ENCODE measurements at places on chromosomes 3 and 15.

DNA sequence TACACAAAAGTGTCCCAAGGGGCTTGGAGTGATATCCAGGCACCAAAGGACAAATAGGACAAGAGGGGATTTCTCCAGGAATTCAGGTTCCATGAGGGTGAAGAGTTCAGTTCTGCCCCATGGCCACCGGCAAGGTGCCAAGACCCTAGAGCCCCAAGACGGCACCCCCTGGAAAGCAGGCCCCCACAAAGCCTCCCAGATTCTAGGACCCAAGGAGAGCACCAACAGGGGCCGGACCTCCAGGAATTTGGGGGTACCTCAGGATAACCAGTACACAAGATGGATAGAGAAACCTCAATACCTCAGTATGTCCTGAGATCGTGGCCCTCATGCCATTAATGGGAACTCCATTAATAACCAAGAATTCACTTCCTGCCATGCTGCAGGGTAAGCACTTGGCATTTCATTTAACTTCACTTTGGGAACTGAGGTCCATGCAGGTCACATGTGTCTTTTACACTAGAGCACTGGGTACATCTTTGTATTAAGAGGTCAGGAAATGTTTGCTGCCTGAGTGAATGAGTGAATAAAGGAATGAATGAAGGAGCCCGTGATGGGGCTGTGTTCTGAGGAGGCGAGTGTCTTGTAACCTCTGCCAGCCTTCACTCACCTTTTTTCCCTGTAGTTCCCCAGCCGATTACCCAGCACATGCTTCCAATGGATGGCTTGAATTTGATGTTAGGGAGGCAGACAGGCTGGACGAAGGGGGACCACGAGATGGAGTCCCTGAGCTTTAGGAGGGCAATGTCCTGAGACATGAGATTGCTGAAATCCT, 15.5 kb upstream of the PRSS50 start:
- no peak for DNase-seq

GRCh38 chr3:49841126-49841696, 15.2 kb downstream of the TRAIP start:
- no peak for DNase-seq

DNA sequence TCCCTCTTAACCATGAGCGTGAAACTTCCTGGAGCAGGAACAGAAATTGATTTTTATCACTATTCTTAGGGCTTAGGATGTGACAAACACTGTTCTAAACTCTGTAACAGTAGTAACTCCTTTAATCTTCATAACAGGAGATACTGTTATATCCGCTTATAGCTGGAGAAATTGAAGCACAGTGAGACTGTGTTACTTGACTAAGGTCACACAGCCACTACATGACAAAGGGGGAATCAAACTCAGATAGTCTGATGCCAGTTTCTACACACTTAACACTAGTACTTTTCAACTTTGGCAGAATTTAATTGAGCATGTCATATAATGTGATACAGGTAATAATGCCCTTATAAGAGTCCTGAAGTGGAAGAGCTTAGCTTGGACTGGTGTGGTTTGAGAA, 800 bp upstream of the TARS3 start:
- DNase-seq: no peak

- DNase-seq: no peak
Measured at GRCh38 chr15:89824607-89824867, 9.9 kb upstream of the ANPEP start.
